Kasumi-1 (cell line): ENCODE measurements at places on chromosomes 16 and 17.

DNA sequence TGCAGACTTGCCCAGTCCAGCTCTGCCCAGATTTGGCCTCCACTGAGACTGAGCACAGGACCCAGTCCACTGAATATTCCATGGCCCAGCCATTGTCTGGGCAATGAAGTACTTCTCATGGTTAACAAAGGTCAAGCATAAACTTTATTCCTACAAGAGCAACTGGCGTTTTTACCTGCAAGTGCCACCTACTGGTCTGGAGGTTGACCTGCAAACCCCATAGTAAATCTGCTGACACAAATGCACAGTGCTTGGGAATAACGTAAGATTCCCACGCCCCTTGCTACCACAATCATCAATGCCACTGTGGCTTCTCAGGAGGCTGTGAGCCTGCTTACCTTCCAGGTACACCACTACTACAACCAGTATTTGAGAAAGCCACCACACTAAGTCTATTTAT, 170.2 kb downstream of the CEP112 start:
- DNase-seq = no peak

- DNase-seq = peak; percentile 31
Measured at GRCh38 chr17:41967141-41967920, 736 bp downstream of the CNP start.

GRCh38 chr16:82735186-82735585, 108.4 kb downstream of the CDH13 start:
- DNase-seq = no peak

GRCh38 chr16:10181196-10182162, 749 bp downstream of the GRIN2A start:
- no peak for DNase-seq

GRCh38 chr17:9880582-9880999, 24.5 kb downstream of the RCVRN start:
- peak; percentile 32 for DNase-seq
